Gastrocnemius medialis (tissue), 4 donors: ENCODE measurements at places on chromosomes 3 and 15. TPM values are rescaled to one million over a fixed set of nuclear protein-coding genes. Genes with fewer than 3 reads are reported as not detected.

The SOX14 gene
- not detected for total RNA-seq

DNA sequence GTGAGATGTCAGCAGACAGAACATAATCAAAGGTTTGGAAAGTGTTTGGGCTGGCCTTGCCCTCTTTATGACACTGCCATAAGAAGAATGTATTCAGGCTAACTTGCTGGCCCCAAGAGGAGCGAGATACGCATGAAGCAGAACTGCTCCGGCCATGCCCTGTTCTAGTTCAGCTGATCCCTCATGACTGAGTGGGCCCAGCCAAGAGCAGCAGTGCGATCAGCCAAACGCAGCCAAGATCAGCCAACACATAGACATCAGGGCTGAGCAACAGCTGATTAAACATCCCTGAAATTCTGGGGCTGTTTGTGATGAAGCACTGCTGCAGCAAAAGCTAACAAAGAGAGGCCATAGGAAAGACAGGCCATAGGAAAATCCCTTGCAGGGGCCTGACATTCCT lies 24.1 kb downstream of the POMGNT2 start:
- DNase-seq = no peak

The USP50 gene
- not detected for total RNA-seq

DNA sequence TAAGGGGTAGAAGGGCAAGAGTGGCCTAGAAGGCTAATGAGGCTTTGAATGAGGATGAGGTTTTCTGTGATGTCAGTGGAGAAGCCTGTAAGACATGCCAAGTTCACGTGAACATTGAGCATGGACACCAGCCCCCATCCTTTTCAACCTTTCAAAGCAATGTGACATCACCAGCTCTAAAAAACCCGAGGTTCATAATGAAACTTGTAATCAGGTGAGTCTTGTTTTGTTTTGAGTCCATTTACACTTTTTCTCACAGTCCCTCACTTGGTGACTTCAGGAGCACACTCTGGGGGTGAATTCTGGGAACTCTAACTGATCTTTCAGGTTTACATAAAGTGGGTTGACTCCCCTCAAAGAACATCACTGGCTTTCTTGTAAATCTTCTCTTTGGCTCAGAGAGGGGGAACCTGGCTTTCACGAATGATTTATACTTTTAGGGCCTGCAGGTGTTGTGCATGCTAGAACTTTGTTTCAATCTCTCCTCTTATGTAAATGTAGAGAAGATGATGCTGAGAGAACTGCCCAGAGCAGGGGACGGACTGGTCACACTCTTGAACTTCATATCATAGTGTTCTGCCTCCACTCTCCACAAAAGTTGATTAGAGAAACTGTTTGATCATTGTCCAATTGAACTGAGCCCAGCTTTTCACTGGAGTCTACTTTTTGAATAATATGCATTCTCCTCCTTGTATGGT lies 224.7 kb upstream of the SATB1 start:
- no peak for DNase-seq

The COL7A1 gene
- total RNA-seq = 1.7 TPM

DNA sequence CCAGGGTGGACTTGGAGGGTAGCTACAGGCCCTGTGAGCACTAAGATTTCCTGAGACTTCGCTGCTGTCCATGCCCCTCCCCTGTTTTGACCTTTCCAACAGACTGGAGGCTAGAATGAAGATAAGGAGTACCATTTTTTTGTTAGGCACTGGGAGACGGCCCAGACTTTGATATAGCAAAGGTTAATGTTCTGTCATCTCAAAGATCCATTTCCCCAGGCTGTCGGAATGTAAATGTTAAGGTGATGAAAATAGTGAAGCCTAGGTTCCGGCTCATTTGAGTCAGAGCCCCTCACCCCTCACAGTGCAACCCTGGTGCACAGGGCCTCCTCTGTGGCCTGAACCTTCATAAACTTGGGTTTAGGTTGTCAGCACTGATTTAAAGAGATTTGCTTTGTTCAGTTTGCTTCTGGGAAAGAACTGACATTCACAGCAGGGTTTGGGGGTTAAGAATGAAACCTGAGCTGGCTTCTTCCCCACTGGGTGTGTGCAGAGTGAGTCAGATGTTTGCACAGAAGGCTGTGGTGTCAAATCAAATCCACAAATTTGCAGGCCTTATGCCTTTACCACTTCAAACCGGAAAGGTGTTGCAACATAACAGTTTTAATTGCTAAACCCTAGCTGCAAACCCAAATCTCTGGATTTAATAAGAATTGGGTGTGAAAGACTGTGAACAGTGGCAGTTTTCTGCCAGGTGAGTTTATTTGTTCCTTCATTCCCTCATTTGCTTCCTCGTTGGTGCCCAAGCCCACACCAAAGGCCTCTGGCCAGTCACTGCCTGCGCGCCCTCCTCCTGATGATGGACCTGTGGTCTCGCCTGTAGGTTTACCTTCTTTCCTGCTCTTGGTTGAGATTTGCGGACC lies 20.6 kb upstream of the KCTD6 start:
- peak; percentile 43 for DNase-seq
